ENCODE measurements at places on chromosomes 16 and 17.
A peak's percentile ranks its signal among the peaks of the same experiment; 100 is the strongest.

DNA sequence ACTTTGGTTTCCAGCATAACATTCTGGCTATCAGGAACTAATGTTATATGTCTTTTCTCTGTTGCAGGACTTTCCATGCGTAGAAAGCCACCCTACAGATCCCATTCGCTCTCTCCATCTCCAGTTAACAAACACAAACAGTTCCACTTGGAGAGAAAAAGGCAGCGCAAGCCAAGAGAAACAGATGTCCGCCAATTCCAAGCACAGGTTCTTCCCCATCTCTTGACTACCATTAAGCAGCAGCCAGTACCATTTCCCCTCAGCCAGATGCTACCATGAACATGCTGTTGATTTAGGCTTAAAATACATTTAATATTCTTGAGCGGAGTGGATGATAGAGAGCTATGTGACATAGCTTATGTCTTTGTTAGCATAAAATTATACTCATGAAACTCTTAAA, 22.4 kb downstream of the CEP95 start:
- no peak for DNase-seq

- no peak for DNase-seq
These were observed 229.9 kb downstream of the MSI2 start for GRCh38 chr17:57485916-57486881.

DNA sequence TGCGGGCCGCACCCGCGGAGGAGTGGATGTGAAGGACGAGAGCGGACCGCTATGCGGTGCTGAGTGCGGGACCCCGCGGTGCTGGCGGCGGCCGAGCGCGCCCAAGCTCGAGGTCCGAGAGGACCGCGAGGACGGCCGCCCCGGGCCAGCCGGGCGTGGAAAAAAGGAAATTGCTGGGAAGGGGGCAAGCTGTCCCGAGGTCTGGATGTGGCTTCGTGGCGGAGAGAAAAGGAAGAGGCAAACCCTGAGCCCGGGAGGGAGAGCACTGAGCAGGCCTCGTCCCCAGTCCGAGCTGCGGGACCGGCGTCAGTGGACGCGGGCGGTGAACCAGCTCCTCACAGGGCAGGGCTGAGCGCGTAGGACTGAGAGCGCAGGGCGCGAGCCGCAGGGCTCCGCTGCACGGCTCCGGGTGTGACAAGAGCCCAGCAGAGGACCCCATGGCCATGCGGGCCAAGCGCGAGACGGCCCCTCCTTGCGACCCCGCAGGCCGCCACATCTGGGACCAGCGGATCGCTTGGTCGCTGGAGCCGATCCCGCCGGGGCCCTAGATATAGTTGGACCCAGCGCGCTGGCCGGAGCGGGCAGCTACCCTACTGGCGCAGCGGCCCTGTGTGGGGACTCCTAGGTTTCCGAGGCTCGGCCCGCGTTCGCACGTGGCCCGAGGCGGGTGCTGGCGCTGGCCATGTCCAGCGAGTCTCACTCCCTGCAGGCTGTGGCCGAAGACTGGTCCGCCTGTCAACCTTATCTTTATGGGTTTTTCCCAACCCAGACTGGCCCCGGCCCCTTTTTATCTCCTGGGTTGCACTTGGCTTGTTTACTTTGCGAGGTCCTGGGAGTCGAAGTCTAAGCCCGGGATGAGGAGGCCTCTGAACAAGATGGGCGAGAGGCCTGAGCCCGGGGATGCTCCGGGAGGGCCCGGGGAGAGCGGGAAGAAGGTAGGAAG, 2.4 kb downstream of the TBX4 start:
- DNase-seq = no peak

GRCh38 chr17:34892461-34893249, 68.6 kb downstream of the CCT6B start:
- peak; percentile 31 for DNase-seq

GRCh38 chr16:9372934-9373890, 281.8 kb downstream of the HAPSTR1 start:
- DNase-seq = no peak

- no peak for DNase-seq
These were observed 35.3 kb downstream of the LDHD start for GRCh38 chr16:75081179-75081859.

GRCh38 chr16:55502801-55503366, 6.0 kb upstream of the LPCAT2 start:
- no peak for DNase-seq

- DNase-seq = no peak
These were observed 14.2 kb upstream of the MPHOSPH6 start for GRCh38 chr16:82184213-82184612.

DNA sequence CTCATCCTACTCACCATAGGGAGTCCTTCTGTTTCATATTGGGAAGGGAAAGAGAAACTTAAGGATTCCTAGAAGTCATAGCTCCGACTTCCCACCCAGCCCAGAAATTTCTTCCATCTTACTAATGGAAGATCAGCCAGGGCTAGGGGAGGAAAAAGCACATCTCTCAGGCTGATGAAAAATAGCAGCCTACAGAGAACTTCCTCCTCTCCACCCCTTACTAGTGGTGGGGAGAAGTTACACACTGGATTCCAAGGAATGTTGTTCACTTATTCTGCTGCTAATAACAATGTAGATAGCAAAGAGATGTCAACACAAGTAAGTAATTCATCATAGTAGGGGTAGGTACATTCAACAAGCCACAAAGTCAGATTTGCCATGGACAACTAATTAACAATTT, 94.4 kb downstream of the SPACA3 start:
- DNase-seq = no peak

- no peak for DNase-seq
These were observed 101.8 kb upstream of the METRNL start for GRCh38 chr17:82977606-82978005.

- no peak for DNase-seq
These were observed 1.4 kb downstream of the SARM1 start for GRCh38 chr17:28372945-28373274.
